CD8-positive, alpha-beta memory T cell (primary cell): ENCODE measurements at places on chromosomes 13 and 19.

DNA sequence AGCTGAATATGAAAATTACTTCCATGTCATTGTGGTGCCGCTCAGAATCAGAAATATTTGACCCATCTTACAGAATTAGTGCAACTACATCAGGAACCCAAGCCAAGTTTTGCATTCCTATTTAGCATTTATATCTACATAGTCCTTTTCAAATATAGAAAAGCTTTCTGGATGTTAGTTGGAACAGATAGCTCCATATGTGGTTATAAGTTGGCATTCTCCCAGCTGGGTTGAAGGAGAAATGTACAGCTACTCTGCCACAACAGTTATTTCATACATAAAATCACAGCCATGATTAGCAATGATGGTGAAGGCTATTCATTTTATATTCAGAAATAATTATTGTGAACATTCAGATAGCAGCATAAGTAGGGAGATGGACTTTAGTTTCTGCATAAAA lies 28.2 kb downstream of the HPN start:
- no peaks in the 10 kb centered on the region for H3K27me3 ChIP-seq
- H3K4me1 ChIP-seq: peaks cover 8% of the 10 kb centered on the region
- H3K36me3 ChIP-seq: no peaks in the 10 kb centered on the region
- DNase-seq: no peak
- H3K27ac ChIP-seq: no peak overlapping the region

- no peaks in the 10 kb centered on the region for H3K4me1 ChIP-seq
- no peak overlapping the region for H3K27ac ChIP-seq
- H3K4me3 ChIP-seq: no peak overlapping the region
- no peak for DNase-seq
- H3K27me3 ChIP-seq: no peaks in the 10 kb centered on the region
Measured at GRCh38 chr13:102484329-102484728, 82.5 kb upstream of the FGF14 start.

GRCh38 chr19:28989739-28990138 lies 223.2 kb downstream of the UQCRFS1 start:
- no peaks in the 10 kb centered on the region for H3K4me1 ChIP-seq
- no peak for DNase-seq
- no peaks in the 10 kb centered on the region for H3K36me3 ChIP-seq
- H3K27me3 ChIP-seq: no peaks in the 10 kb centered on the region
- H3K27ac ChIP-seq: no peak overlapping the region

DNA sequence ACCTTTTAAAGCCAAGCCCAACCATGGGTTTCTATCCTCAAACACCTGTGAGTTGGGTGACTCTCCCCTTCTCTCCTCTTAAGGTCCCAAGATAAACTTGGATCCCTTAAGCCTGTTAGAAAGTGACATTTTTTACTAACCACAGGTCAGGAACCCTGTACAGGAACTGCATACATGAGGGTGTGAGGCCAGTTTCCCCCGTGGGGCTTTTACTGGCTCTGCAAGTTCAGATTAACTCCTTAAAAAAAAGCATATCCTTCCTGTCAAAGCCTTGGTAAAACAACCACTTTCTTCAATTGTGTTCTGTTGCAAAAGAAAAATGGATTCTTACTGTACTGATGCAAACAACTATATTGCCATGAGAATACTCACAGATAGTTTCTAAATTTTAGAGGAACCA lies 2638.7 kb upstream of the PCDH20 start:
- no peaks in the 10 kb centered on the region for H3K27me3 ChIP-seq
- no peak for DNase-seq
- H3K27ac ChIP-seq: no peak overlapping the region
- H3K4me3 ChIP-seq: no peak overlapping the region

- no peaks in the 10 kb centered on the region for H3K4me1 ChIP-seq
- H3K4me3 ChIP-seq: no peak overlapping the region
- DNase-seq: no peak
- H3K36me3 ChIP-seq: no peaks in the 10 kb centered on the region
- H3K27ac ChIP-seq: no peak overlapping the region
- H3K27me3 ChIP-seq: no peaks in the 10 kb centered on the region
Measured at GRCh38 chr13:95221971-95222732, 79.1 kb downstream of the ABCC4 start.

DNA sequence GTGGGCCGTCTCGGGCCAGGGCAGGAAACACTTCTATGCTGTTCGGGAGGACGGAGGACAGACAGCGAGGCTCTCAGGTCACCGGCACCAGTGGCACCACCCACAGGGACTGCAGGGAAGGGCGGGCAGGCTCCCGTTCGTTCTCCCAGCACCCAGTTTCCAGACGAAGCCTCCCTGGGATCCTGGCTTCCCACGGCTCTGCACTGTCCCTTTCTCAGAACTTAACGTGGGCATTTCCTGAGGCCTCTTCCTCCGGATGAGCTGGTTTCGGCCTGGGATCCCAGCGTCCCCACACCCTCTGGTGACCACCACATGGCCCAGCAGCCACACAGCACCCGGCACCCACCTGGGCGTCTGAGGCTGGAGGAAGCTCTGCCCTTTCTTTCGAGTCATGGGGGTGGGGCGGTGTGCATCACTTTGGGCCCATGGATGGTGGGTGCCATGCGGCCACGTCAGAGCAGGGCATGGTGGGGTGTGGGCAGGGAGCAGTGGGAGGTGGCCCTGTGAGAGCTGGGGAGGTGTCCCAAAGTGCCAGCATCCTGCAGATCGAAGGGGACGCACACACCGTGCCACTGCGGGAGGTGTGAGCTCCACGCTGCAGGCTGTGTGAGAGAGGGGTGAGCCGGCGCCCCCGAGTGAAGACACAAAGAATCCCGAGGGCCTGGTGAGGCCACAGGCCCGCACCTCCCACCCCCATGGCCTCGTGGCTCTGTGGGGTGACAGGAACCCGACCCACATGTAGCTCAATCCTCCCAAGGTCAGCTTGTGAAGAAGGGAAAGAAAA lies 38.7 kb upstream of the GRTP1 start:
- H3K36me3 ChIP-seq: no peaks in the 10 kb centered on the region
- no peaks in the 10 kb centered on the region for H3K27me3 ChIP-seq
- no peak for DNase-seq
- no peak overlapping the region for H3K27ac ChIP-seq

DNA sequence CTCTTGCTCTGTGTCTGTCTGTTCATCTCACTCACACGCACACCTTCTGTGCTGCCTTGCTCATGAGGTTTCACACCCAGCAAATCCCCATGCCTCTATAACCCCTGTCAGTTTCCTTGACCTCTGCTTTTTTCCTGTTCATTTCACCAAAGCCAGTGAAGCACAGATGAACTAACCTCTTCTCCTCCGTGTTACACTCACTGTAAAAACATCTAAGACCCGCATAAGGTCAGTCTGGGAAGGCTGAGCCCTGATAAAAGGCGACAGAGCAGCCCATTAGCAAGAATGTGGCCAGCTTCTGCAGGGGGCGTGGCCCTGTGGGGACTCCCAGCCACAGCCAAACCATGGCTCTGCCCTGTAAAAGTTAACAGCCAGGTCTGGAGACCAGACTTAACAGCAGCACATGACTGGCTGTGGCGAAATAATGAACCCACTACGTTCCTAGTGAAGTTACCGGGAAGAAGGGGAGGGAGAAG lies 42.8 kb upstream of the NPAS1 start:
- H3K4me1 ChIP-seq: peaks cover 38% of the 10 kb centered on the region
- no peaks in the 10 kb centered on the region for H3K36me3 ChIP-seq
- H3K27ac ChIP-seq: no peak overlapping the region

- H3K4me1 ChIP-seq: no peaks in the 10 kb centered on the region
- no peaks in the 10 kb centered on the region for H3K27me3 ChIP-seq
- no peak overlapping the region for H3K4me3 ChIP-seq
- DNase-seq: no peak
- peaks cover 85% of the 10 kb centered on the region for H3K36me3 ChIP-seq
- no peak overlapping the region for H3K27ac ChIP-seq
Measured at GRCh38 chr13:114012141-114012540, 38.3 kb upstream of the C13orf46 start.

DNA sequence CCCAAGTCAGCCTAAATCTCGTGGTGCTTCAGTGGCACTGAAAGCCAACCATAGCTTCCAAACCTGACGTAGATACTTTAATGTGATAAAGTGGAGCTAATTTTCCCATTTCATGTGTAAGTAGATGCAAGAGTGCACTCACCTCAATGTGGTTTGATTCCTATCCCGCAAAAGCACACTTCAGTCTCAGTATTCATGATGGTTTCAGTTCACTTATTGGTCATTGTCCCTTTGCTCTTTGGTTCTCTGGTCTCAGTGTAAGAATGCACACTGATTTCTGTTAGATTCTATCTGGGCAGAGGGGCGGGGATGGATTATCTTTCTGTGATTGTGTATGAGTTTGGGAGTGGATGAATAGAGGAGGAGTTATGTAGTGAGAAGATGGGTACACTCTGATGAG lies 340.6 kb downstream of the KCNRG start:
- DNase-seq: no peak
- no peak overlapping the region for H3K27ac ChIP-seq
- H3K4me1 ChIP-seq: no peaks in the 10 kb centered on the region
- H3K36me3 ChIP-seq: no peaks in the 10 kb centered on the region
- no peaks in the 10 kb centered on the region for H3K27me3 ChIP-seq

GRCh38 chr19:42471554-42472249 lies 29.0 kb upstream of the CXCL17 start:
- H3K27ac ChIP-seq: no peak overlapping the region
- no peak overlapping the region for H3K4me3 ChIP-seq
- no peaks in the 10 kb centered on the region for H3K27me3 ChIP-seq

GRCh38 chr19:49861107-49861506 lies 6.3 kb downstream of the PNKP start:
- H3K27me3 ChIP-seq: no peaks in the 10 kb centered on the region
- H3K4me3 ChIP-seq: no peak overlapping the region
- DNase-seq: no peak

- no peak for DNase-seq
- no peaks in the 10 kb centered on the region for H3K27me3 ChIP-seq
- H3K27ac ChIP-seq: no peak overlapping the region
- H3K4me1 ChIP-seq: peaks cover 10% of the 10 kb centered on the region
- H3K4me3 ChIP-seq: no peak overlapping the region
- H3K36me3 ChIP-seq: no peaks in the 10 kb centered on the region
Measured at GRCh38 chr13:48576448-48577010, 43.6 kb upstream of the RCBTB2 start.

DNA sequence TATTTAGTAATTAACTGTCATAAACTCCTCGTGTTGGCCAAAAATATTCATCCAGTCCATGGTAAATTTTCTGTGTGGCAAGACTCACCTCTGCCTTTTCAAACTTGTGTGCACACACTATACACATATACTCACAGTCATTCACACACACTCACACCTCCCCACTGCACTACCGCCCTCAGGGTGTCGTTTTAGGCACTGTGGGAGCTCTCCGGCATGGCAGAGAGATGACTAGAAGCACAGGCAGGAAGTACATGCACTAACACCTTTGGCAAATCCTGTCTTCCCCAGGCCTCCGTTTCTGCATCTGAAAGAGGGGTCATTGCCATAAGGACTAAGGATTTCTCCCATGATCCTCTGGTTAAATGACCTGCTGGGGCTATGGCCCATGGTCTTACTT lies 62.6 kb upstream of the FARP1 start:
- no peaks in the 10 kb centered on the region for H3K4me1 ChIP-seq
- DNase-seq: no peak
- H3K27ac ChIP-seq: no peak overlapping the region
- no peak overlapping the region for H3K4me3 ChIP-seq

DNA sequence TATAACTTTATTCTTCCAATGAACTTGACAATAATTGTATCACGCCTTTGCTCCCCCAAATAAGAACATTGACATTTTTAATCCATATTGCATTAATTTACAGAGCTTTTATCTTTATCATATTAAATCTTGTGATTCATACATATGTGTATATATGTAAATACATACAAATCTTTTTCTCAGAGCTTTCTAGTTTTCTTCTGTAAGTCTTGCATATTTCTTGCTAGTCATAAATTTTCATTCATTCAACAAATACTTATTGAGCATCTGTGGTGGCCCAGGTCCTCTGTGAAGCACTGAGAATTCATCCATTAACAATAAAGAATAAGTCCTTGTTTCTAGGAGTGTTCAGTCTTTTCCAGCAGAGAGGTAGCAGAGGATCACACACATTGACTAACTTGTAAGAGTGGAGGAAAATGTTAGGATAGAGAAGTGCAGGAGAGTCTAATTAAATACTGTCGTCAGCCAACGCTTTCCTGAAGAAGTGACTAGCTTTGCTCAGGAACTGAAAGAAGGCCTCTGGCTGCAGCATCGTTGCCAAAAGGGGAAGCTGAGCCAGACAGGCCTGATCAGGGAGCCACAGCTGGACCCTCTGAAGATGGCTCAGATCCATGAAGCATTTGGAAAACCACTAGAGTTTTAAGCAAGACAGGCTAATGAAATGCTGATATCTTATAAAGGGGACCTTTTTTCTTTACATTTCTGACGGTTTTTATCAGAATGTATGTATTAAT lies 38.6 kb upstream of the LAMP1 start:
- DNase-seq: no peak
- no peak overlapping the region for H3K4me3 ChIP-seq
- H3K4me1 ChIP-seq: no peaks in the 10 kb centered on the region

DNA sequence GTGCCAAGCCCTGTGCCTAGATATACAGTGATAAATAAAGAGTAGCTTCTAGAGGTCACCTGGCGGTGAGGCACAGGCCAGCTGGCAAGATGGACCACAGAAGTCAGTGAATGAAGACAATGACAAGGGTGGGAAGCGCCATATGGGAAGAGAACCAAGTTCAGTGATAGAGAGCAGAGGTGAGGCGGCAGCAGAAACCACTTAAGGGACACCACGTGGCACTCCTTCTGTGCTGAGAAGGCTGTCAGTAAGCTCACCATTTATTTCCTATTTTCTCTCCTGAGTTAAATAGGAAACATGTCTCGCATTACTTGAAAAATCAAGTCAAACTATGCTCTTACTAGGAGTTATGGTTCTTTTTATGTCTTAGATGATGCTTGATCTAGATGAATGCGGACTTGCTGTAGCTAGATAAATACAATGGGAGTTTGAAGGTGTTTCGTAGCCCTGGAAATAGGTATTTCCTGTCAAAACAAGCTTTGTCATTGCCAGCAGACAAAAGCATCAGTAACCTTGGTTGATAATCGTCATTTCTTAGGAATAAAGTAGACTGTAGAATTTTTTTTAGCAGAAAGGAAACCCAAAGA lies 17.8 kb downstream of the ALOX5AP start:
- H3K4me3 ChIP-seq: no peak overlapping the region
- no peaks in the 10 kb centered on the region for H3K4me1 ChIP-seq
- no peak for DNase-seq
- no peaks in the 10 kb centered on the region for H3K27me3 ChIP-seq
- H3K27ac ChIP-seq: no peak overlapping the region
